B cell (primary cell): ENCODE measurements at places on chromosomes 12 and 14. TPM values are rescaled to one million over a fixed set of nuclear protein-coding genes. Genes with fewer than 3 reads are reported as not detected.

- H3K27ac ChIP-seq: no peak overlapping the region
- H3K4me3 ChIP-seq: no peak overlapping the region
- DNase-seq: no peak
- no peaks in the 10 kb centered on the region for H3K36me3 ChIP-seq
- H3K4me1 ChIP-seq: no peaks in the 10 kb centered on the region
These were observed 179.4 kb downstream of the KSR2 start for GRCh38 chr12:117789195-117789912.

DNA sequence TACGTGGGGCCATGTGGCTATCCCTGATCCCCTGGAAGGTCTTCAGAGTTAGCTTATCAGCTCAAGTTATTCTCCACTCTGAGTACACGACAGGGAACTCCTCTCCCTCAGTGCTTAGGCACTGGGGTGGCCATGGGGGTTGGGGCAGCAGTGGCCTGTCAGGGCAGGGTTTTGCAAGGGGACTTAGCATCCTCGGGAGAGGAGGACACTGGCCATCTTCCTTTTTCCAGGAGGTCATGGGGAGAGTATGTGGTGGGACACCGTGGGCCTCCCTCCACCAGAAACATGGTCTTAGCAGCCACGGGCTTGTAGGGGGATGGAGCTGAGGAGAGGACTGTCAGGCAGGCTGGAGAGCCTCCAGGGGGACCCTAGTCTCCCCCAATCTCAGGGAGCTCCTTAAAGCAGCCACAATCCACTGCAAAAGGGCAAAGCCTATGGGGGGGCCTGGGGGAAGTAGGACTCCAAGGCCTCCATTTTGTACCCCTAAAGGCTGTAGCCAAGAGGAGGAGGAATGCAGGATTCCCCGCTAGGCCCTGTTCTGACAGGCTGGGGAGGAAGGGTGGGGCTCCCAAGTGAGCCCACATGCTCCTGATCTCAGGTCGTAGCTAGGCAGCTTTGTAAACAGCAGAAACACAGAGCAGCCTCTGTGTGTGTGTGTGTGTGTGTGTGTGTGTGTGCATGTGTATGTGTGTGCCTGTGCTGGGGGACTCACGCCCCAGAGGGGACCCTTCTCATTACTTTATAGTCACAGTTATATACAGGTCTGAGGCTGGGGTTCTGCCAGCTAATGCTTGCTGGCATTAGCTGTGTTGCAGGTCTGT lies 36.6 kb downstream of the KRT80 start:
- H3K4me1 ChIP-seq: peaks cover 21% of the 10 kb centered on the region
- peak; percentile 22 for DNase-seq
- H3K27ac ChIP-seq: no peak overlapping the region

DNA sequence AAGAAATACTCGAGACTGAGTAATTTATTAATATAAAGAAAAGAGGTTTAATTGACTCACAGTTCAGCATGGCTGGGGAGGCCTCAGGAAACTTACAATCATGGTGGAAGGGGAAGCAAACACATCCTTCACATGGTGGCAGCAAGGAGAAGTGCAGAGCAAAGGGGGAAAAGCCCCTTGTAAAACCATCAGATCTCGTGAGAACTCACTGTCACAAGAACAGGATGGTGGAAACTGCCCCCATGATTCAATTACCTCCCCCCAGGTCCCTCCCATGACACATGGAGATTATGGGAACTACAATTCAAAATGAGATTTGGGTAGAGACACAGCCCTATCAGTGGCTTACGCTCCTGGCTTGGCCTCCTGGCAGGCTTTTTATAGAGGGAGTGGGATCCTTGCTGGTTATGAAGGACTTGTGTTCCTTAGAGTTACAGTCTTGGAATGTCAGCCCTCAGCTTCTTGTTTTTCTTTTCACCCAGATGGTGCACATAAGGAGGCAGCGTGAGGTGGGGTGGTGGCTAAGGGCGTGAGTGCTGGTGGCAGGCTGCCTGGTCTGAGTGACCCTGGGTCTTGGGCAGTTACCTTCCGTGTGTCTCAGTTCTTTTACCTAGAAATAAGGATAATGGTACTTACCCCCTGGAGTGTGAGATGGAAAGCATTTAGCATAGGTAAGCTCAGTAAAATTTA lies 25.7 kb downstream of the TRAF3 start:
- H3K4me3 ChIP-seq: no peak overlapping the region
- peaks cover 72% of the 10 kb centered on the region for H3K4me1 ChIP-seq
- peak overlapping the region; percentile 36 for H3K27ac ChIP-seq
- DNase-seq: no peak
- H3K27me3 ChIP-seq: no peaks in the 10 kb centered on the region

GRCh38 chr12:66166561-66166960 lies 3.2 kb downstream of the TMBIM4 start:
- H3K36me3 ChIP-seq: no peaks in the 10 kb centered on the region
- H3K4me3 ChIP-seq: no peak overlapping the region
- no peak overlapping the region for H3K27ac ChIP-seq
- DNase-seq: no peak
- H3K27me3 ChIP-seq: no peaks in the 10 kb centered on the region
- peaks cover 40% of the 10 kb centered on the region for H3K4me1 ChIP-seq

GRCh38 chr14:89215114-89215513 lies 201.9 kb downstream of the FOXN3 start:
- no peaks in the 10 kb centered on the region for H3K4me1 ChIP-seq
- no peak overlapping the region for H3K27ac ChIP-seq
- H3K27me3 ChIP-seq: no peaks in the 10 kb centered on the region
- no peak overlapping the region for H3K4me3 ChIP-seq
- DNase-seq: no peak

- no peak overlapping the region for H3K4me3 ChIP-seq
- no peak overlapping the region for H3K27ac ChIP-seq
- no peaks in the 10 kb centered on the region for H3K4me1 ChIP-seq
These were observed 19.1 kb downstream of the PSMC1 start for GRCh38 chr14:90275458-90275814.

GRCh38 chr14:73752297-73752992 lies 38.3 kb upstream of the PNMA1 start:
- no peaks in the 10 kb centered on the region for H3K27me3 ChIP-seq
- H3K27ac ChIP-seq: peak overlapping the region; percentile 90
- H3K36me3 ChIP-seq: peaks cover 5% of the 10 kb centered on the region
- H3K4me1 ChIP-seq: peaks cover 95% of the 10 kb centered on the region
- DNase-seq: peak; percentile 69

GRCh38 chr14:65976761-65977404 lies 509.3 kb upstream of the CCDC196 start:
- no peaks in the 10 kb centered on the region for H3K4me1 ChIP-seq
- no peak overlapping the region for H3K27ac ChIP-seq
- H3K36me3 ChIP-seq: no peaks in the 10 kb centered on the region
- no peak overlapping the region for H3K4me3 ChIP-seq
- no peaks in the 10 kb centered on the region for H3K27me3 ChIP-seq
- no peak for DNase-seq

Gene KLRB1
- polyA plus RNA-seq: 0.12 and 0.53 TPM in 2 replicates

Gene PDZRN4
- not detected in 2 replicates for polyA plus RNA-seq

Gene IFT43
- polyA plus RNA-seq: 14.7 and 15.6 TPM in 2 replicates
